HCT116 (cell line): ENCODE measurements at places on chromosomes 4 and X.

GRCh38 chr4:147831551-147832171 is 99.8 kb downstream of the ARHGAP10 start:
- DNase-seq: peak; percentile 87

GRCh38 chr4:128649575-128650205 is 159.8 kb upstream of the JADE1 start:
- no peak for DNase-seq

GRCh38 chr4:9947168-9948062 is 73.9 kb downstream of the SLC2A9 start:
- no peak for DNase-seq

- no peak for DNase-seq
These were observed 11.7 kb upstream of the RAB40A start for GRCh38 chrX:103531002-103531401.

- no peak for DNase-seq
These were observed 119.5 kb upstream of the LIMCH1 start for GRCh38 chr4:41418444-41418843.

DNA sequence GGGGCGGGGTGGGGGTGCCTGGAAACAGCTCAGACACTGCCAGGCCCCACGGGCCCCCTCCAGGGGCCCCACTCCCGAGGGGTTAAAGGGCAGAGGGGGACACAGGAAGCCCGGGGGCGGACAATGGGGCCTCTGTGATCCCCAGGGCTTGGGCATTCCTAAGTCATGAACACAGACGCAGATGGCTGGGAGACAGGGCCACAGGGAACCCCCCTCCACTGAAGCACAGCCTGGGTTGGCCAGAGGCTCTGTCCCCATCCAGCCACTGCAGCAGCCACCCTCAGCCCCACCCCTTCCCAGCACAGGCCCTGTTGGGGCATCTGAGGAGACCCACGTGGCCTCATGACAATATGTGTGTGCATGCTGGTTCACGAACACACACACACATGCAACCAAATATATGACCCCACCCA is 3.9 kb downstream of the L1CAM start:
- no peak for DNase-seq

DNA sequence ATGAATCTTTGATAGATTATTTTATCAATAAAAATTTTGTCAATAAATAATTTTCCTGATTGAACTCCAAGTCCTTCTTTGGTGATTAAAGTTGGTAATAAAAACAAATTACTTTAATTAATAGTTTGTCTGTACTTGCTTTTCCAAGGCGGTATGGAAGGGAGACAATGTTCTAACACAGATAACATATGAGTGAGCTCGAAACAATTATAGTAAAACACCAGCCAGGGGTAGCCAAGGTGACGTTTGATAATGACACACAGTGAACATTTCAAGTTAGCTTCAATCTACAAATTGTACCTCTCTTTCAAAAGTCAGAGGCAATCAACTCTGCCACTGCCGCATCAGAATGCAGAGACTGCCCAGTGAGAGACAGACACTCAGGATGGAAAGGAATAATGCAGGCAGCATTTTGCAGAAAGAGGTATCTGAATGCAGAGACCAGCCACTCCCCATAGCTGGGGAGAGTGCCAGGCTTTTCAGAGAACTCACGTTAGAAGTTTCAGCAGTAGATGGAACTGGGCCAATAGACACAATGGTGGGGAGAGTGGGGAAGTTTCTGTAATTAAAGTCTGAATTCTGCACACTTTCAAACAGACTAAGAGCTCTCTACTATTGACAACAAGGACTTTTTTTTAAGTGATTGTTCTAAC is 18.1 kb upstream of the ATOH1 start:
- no peak for DNase-seq

DNA sequence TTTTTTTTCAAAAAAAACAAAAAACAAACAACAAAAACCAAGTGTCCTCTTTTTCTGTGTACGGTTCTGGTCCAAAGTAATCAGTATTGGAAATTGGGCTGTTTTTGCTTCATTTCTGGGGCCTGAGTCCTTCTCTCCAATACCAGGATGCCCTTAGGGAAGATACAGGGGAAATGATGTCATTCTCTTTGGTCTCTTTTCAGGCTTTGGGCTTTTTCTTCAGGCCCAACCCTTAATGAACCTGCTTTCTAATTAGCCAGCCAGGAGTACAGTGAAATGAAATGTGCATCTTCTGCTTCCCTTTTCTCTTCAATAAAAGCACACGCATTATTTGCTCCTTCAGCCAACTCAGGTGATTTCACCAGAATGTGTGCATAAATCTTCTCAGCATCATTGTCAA is 52.6 kb upstream of the RBPJ start:
- no peak for DNase-seq

GRCh38 chr4:62053974-62054373 is 853.8 kb downstream of the ADGRL3 start:
- DNase-seq: no peak

- DNase-seq: no peak
These were observed 118.4 kb downstream of the AFF1 start for GRCh38 chr4:87053176-87053658.

DNA sequence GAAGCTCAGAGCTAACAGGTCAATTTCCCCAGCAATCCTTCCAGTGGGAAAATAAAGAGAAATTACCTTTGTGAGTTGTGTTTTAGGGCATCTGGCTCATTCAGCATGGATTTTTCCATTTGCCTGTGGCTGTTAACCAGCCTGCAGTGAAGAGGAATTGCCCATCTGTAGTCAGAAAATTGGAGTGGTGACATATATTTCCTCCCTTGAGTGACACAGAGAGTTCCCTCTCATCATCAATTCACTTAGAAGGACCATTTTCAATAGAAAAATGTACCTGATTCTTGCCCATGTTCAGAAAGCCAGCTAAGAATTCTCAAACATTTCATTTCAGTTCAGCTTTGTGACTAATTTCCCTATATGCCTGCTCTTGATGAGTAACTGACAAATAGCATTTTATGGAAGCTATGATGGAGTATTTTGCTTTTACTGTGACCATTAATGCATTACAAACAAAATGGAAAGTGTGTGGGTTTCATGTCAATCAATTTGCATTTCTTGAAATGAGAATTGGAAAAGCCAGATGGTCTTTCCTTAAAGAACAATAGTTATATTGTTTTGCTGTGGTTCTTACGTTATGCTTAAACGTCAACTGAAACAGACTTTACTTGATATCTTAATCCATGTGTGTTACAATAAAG is 155.8 kb downstream of the NWD2 start:
- no peak for DNase-seq

DNA sequence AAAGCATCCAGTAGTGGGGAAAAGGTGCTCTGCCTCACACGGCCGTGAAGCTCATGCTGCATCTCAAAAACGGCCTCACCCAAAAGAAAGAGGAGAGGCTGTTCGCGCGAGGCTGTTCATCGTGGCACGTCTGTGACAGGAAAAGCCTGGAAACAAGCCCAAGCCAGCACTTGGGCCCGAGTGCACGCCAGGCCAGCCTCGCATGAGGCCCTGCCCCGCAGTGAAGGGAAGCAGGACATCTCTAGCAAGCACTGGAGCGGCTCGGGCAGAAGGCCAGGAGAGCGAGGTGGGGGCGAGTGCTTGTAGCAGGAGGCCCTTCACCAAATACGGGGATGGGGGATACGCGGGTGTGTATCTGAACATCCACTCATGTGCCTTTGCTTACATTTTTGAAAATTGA is 39.9 kb upstream of the MXD4 start:
- DNase-seq: no peak

GRCh38 chrX:5775846-5776430 is 452.7 kb downstream of the NLGN4X start:
- no peak for DNase-seq

DNA sequence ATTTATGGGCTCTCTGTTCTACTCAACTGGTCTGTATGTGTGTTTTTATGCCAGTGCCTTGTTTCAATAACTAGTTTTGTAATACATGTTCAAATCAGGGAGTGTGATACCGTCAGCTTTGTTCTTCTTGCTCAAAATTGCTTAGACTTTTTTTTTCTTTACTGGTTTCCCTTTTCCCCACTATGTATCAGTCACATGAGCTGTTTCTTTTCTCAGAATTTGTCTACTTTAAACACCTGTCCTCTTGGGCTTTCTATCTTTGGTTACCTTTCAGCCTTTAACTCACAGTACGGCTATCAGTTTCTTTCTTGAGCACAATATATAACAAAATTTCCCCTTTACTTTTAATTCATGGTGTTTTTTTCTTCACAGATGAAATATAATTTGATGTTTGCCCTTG is 5.4 kb upstream of the GLRA3 start:
- DNase-seq: no peak

DNA sequence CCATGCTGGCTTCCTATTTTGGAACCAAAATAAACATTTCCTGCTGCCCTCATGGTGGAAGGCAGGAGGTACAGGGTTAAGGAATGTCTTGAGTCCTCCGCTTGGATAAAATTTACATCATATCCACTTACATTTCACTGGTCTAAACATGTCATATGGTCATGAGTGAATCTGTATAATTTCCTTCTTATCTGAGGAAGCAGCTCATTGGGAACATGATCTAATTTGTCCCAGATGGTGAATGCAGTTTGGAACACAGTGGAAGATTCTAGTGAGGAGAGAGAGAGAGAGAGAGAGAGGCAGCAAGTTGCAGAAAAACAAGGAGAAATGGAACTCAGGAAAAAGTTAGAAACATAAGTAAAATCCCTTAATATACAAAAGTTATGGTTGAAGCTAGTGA is 46.8 kb downstream of the MXRA5 start:
- DNase-seq: no peak

GRCh38 chrX:136779346-136779781 is 1.4 kb downstream of the ARHGEF6 start:
- DNase-seq: no peak

GRCh38 chr4:140291259-140291658 is 82.2 kb upstream of the SCOC start:
- DNase-seq: no peak

GRCh38 chrX:48971249-48972219 is at the start of gene KCND1:
Gene KCND1 (minus strand): TSS chrX:48971844. CDS start chrX:48970271, 1,573 bp downstream.
- DNase-seq: no peak

DNA sequence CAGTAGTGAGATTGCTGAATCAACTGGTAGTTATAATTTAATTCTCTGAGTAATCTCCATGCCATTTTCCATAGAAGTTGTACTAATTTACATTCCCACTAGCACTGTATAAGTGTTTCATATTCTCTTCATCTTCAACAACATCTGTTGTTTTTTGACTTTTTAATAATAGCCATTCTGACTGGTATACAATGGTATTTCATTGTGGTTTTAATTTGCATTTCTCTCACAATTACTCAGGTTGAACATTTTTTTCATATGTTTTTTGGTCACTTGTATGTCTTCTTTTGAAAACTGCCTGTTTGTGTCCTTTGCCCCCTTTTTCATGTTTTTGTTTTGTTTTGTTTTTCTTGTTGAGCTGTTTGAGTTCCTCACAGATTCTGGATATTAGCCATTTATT is 880.2 kb downstream of the RAPGEF2 start:
- DNase-seq: no peak

GRCh38 chrX:70960730-70961129 is 29.8 kb upstream of the SLC7A3 start:
- no peak for DNase-seq

- no peak for DNase-seq
These were observed 422.9 kb downstream of the SPRY1 start for GRCh38 chr4:123819362-123820035.

GRCh38 chr4:19823781-19824180 is 427.9 kb upstream of the SLIT2 start:
- no peak for DNase-seq

GRCh38 chr4:123599920-123600810 is 203.6 kb downstream of the SPRY1 start:
- DNase-seq: no peak

GRCh38 chr4:5409972-5410618 is 298.3 kb downstream of the EVC2 start:
- no peak for DNase-seq

- no peak for DNase-seq
These were observed 31.9 kb downstream of the CASP6 start for GRCh38 chr4:109671350-109671749.

DNA sequence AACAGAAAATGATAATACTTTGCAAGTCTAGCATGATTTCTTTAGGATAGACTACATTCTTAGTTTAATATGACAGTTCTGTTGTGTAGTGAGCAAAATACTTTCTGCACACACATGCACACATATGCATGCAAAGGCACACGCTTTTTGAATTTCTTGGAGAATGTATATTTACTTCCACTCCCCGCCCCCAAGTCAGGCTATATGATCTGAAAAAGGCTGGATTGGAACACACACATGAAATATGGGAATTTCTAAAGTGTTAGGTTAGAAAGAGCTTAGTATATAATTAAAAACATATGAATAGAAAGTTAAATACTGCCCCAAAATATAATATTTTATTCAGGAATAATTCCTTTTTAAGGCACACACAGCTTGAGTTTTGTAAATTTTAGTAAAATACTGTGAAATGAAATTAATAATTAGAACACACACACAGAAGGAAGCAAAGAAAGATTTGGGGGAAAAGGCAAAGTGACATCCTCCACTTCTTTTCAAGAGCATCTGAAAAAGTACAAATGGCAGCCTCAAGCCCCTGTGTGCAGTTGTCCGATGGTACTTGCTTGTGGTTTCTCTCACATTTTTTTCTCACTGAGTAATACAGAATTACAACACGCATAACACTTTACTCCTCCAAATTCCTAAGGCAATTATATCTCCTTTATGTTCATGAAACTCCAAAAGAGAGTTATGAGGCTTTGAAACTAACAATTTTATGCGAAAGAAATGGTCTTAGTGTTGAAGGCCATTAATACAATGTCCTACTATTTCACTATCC is 228.9 kb upstream of the ETNPPL start:
- no peak for DNase-seq

GRCh38 chrX:47556045-47556623 is 4.9 kb upstream of the ARAF start:
- no peak for DNase-seq

DNA sequence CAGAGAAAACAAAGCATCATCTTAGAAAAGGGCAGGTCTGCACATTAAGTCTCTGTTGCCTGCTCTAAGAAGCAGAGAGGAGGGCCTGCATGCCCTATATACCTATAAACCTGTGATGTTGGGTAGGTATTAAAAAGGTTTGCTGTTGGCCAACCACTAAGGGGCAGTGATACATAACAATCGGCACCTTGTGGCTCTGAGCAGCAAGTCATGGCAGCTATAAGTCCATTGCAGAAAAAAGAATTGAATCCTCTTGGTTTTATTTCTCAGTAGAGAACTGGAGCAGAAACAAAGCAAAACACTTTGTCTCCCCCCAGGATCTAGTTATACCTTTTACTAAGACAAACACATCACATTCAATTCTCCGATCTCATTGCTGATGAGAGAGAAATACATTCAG is 1364.4 kb downstream of the STIM2 start:
- DNase-seq: peak; percentile 8

GRCh38 chrX:24494647-24495075 is 29.6 kb downstream of the PDK3 start:
- no peak for DNase-seq

DNA sequence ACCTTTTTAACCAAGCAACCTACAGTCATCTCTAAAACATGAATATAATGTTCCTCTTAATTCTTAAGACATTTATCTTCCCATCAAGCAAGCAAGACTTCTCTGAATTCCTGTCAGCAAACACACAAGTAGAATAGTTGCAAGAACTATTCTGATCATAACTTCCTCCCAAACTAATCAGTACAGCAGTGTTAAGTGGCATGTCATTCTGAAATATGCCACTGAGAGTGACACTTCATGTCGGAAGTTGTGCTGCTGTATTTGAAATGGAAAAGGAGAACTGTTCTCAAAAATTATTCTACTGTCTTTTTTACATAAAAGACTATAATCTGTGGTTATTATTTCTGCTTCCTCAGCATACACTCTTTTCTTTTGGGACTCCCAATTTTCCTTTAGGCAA is 546.6 kb downstream of the PCDH18 start:
- DNase-seq: no peak
